Stromal cell of bone marrow (primary cell): ENCODE measurements at places on chromosomes 3 and 15.

DNA sequence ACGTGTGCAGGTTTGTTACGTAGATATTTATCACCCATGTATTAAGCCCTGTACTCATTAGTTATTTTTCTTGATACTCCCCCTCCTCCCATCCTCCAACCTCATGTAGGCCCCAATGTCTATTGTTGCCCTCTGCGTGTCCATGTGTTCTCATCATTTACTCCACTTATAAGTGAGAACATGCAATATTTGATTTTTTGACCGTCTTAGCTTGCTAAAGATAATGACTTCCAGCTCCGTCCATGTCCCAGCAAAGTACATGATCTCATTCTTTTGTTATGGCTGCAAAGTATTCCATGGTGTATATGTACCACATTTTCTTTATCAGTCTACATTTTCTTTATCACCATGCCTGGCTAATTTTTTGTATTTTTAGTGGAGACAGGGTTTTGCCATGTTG, 623.2 kb downstream of the SQOR start:
- DNase-seq: no peak

- peak; percentile 80 for DNase-seq
These were observed 30.0 kb downstream of the NBEAL2 start for GRCh38 chr3:47009225-47010110.

GRCh38 chr15:46222826-46223225, 588.0 kb downstream of the SQOR start:
- no peak for DNase-seq

DNA sequence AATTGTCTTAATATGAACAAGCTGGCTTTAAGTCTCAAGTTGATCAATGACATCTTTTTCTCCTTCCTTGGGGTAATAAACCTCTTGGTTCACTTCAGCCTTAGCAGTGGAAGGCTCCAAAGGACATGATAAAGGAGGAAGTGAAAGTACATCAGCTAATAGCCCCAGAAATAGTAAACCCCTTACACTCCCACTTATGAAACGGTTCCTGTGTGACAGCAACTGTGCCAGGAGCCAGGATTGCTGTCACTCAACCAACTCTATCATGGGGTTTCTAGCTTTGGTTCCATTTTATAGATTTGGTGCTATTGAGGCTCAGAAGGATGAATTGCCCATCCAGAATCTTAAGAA, 216.7 kb downstream of the ABHD5 start:
- DNase-seq: no peak

DNA sequence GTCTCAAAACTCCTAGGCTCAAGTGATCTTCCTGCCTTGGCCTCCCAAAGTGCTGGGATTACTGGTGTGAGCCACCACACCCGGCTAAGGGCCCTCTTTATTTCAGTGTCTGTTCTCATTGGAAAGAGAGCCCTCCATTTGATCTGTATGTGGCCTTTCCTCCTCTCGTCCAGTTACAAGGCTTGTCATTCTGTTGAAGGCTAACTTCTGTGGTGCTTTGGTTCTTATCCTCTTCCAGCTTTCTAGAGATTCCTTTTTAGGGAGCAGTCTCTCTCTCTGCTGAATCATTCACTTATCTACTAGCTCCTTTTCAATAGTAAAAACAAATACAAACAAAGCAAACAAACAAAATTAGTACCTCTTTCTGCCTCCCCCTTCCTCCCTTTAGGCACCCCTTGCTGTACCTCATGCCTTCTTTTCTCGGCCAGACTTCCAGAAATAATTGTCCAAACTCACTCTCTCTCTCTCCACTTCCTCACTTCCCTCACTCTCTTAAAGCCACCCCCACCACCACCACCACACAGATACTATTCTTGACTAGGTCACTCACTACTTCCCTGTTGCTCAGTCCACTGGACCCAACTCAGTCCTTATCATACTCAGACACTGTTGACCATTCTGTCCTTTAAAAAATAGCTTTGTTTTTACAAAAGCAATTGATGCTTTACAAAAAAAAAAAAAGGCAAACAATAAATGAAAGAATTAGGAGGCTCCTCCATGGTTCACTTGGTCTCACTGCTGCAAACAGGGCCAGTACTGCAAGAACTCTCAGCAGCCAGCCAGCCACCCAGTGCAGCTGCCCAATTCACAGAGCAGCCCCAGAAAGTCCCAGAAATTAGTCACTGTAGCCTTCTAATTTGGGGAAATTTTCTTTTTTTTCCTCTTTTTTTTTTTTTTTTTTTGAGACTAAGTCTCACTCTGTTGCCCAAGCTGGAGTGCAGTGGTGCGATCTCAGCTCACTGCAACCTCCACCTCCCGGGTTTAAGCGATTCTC, 31.7 kb upstream of the RAB11A start:
- DNase-seq: no peak

DNA sequence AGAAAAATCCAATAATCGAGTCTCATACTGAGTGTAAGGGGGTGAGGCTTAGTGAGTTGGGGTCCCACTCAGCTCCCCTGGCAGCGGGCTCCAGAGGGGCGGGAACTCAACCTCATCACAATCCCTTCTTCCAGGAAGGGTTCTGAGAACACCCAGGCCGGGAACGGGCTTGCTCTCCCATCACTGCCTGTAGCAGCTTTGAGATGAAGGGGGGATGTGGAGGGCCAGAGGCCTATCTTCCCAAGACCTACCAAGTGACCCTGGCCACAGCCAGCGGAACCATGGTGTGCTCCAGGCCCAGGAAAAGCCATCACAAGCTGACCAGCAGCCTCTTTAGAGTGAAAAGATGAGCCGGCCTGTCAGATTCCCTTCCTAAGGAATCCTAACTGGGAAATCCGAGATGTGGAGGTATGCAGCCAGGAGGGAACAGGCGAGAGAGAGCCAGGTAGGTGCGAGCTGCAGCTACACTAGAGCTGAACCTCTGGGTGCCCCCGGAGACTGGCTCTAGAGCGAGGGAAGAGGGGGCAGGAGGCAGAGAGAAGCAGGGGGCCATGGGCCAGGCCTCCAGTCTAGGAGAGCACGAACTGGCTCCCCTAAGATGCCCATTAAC, 18.5 kb downstream of the GRAMD2A start:
- DNase-seq: no peak

DNA sequence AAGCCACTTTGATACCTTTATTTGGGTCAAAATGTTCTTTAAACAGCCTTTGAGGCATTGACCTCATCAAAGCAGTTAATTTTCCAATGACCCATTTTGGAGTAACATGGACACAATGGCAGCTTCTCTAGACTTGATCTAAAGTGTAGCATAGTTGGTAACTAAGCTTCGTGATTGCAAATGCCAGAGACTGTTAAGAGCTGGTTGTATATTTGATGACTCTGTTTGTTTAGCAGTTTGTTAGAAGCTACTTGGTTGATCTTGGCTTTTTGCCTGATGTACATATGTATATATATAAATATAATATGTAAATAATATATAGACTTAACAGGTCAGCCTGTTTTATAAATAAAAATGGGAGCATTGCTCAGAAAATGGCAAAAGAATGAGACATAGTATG, 68.4 kb downstream of the MITF start:
- DNase-seq: no peak

- DNase-seq: no peak
These were observed 25.8 kb downstream of the GREM1 start for GRCh38 chr15:32743411-32744140.

GRCh38 chr3:179147873-179148615, at the start of gene PIK3CA:
Gene PIK3CA, plus strand, starts transcription at chr3:179148357. Its CDS starts 50,469 bp downstream, at chr3:179198826.
- peak; percentile 98 for DNase-seq

- no peak for DNase-seq
These were observed 21.7 kb upstream of the SYN2 start for GRCh38 chr3:11982341-11982941.

DNA sequence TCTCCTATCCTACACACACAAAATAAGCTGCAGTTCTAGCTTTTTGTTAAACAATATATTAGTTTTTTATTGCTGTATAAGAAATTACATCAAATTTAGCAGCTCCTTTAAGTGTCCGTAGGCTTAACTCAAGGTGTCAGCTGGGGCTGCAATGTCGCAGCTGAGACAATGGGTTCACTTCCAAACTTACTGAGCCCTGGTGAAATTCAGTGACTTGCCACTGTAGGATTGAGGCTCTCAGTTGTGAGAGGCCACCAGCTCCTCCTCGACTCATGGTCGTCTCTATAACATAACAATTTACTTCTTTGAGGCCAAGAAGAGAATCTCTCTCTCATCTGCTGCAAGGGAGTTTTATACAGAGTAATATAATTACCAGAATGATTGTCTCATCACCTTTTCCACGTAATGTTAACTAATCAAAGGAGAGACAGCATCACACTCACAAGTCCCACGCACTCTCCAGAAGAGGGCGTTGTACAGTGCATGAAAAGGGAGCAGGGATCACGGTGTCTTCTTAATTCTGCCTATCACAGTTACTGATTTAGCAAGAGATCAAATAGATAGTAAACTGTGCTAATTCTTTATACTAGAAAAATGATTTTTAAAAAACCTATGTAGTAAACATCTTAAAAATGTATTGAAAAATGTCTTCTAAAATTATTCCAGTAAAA, 735.6 kb upstream of the GBE1 start:
- no peak for DNase-seq
